ENCODE measurements at places on chromosomes 16 and 17.
A peak's percentile ranks its signal among the peaks of the same experiment; 100 is the strongest.

GRCh38 chr16:84045001-84045817 lies 2.6 kb upstream of the SLC38A8 start:
- DNase-seq: no peak

- no peak for DNase-seq
These were observed 1.1 kb upstream of the FOXJ1 start for GRCh38 chr17:76142039-76142584.

- no peak for DNase-seq
These were observed 519.1 kb downstream of the MAF start for GRCh38 chr16:79081297-79082066.

- DNase-seq: peak; percentile 59
These were observed 5.8 kb downstream of the ARHGEF15 start for GRCh38 chr17:8315764-8316217.

- DNase-seq: no peak
These were observed 422 bp downstream of the CD300LF start for GRCh38 chr17:74712301-74712700.
